Panc1 (cell line): ENCODE measurements at places on chromosomes 16 and 17. TPM values are rescaled to one million over a fixed set of nuclear protein-coding genes. Genes with fewer than 3 reads are reported as not detected.

SEPTIN12 gene
- total RNA-seq = not detected

CCL16 gene
- not detected for total RNA-seq

SLFN14 gene
- not detected for total RNA-seq

ZNF286A gene
- 25.5 TPM for total RNA-seq

FAM20A gene
- total RNA-seq = 0.44 TPM

PRR29 gene
- total RNA-seq = 0.10 TPM

NPLOC4 gene
- total RNA-seq = 246 TPM

EVPL gene
- 36.4 TPM for total RNA-seq

CCL15 gene
- not detected for total RNA-seq
